ENCODE measurements at places on chromosomes 5 and 9.

DNA sequence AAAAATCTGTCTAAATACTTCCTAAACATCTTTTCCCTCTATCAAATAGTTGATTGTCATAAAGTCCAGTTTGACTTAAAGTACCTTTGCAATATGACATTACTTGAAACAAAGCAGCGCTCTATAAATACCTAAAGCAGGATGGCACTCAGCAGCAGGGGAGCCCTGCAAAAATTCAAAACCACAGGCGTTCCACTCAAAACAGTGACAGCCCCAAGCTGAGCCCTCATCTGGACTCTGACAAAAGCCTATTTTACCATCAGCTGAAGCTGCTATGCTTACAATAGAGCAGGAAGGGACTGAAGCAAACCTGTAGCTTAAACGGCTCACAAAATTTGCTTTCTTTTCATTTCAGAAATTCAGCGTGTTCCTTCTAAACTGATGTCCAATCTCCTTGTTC is 11.5 kb downstream of the GABRA6 start:
- DNase-seq: no peak

DNA sequence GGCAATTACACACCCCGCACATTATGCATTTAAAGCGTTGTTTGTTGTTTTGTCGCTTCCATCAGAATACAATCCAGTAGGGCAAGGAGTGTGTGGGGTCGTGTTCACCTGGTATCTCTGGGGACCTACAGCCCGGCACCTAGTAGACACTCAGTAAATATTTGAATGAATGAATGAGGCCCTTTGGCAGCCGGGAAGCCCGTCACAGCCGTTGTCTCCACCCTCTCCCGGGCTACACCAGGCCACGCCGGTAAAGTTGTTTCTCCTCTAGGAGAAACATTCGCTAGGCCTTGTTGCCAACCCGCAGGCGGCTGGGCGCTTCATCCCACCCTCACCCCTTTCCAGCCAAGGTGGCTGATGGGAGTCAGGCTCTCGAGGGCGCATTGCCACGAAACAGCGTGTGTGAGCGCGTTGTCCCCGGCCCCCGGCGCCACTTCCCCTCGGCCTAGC is 876 bp upstream of the JAK2 start:
- no peak for DNase-seq

DNA sequence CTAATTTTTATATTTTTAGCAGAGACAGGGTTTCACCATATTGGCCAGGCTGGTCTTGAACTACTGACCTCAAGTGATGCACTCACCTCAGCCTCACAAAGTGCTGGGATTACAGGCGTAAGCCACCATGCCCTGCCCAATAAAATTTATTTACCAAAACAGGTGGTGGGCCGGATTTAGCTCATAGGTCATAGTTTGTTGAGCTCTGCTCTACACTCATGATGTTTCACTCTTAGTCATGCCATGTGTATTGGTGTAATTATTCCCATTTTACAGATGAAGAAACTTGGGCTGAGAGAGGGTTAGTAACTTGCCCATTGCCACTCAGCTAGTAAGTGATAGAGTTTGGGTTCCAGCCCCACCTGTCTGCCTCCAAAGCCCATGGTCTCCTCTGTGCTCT is 93.1 kb upstream of the WWC1 start:
- DNase-seq: no peak

GRCh38 chr9:10268531-10269485 is 344.0 kb downstream of the PTPRD start:
- no peak for DNase-seq

- DNase-seq: no peak
These were observed 106.2 kb downstream of the MAP1B start for GRCh38 chr5:72213482-72213881.

DNA sequence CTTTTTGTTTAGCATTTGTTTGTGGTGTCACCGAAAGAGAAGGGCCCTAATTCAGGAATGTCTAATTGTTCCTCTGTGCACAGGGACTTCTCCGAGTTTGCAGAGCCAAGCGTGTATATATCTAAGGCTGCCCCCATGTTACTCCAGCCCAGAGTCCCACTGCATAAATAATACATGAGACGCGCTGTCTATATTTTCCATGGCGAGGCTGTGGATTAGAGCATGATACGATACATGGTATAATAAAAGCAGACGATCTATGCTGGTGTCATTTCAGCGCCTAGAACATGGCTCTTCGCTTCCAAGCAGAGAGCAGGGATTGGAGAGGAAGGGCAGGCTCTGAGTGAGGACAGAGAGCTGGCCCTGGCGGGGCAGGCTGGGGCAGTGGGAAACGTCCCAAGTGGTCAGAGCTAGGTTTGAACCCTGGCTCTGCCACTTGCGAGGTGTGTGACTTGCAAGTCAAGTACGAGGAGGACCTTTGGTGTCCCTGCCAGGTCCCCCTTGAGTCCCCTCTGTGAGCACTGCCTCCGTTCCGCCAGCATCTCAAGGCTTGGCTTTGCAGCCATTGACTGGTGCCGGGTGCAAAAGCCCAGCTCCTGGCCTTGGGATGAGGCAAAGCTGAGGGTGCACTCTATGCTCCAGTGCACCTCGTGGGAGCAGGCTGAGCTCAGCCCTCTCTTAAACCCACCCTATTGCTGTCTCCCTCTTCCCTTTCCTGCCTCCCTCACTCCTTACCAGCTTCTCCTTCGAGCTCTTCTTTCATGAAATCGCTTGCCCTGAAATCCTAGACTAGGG is 29.2 kb upstream of the LAMC3 start:
- no peak for DNase-seq

- DNase-seq: no peak
These were observed 5.5 kb downstream of the C9orf85 start for GRCh38 chr9:71916834-71917534.

GRCh38 chr5:133376986-133377385 is 235.4 kb downstream of the FSTL4 start:
- no peak for DNase-seq

DNA sequence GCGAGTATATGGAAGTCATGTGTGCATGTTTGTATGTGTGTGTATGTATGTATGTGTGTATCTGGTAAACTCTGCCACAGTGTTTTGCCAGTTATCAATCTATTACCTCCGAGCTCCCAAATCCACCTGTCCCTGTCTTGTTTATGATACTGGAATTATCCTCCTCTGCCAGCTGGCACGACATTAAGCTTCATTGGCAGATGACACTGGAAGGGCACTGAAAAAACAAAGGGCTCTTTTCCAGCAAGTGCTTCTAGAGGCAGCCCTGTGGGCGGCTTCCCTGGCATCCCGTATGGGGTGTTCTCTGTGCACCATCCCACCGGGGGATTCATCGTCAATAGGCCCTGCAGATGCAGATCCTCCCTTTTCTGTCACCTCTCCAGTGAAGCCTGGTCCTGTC is 221.5 kb downstream of the MSX2 start:
- DNase-seq: no peak

DNA sequence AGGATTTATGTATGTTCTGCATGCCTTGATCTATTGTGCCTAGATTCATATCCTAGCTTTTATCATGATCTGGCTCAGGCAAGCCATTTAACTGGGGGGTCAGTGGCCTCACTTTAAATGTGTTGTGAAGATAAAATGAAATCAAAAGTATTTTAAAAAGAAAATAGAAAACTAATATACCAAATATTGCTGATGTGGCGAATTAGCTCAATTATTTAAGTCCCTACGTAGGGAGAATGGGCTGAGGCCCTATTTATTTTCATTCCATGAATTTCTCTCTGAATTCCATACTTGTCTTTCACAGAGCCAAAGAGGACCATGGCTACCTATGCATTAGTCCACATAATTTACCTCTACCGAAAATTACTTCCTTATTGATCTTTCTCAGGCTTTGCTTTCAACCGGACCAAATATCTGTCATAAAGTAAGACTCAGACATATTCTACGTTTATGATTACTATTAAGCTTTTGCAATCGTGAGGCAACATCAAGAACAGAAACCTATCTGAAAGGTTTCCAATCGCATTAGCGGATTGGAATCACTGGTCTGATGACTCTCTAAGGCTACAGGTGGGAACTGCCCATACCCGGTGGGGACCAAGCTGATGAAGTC is 1.7 kb downstream of the MBLAC2 start:
- DNase-seq: no peak

- DNase-seq: no peak
These were observed 141.4 kb downstream of the KIF4B start for GRCh38 chr5:155154973-155155372.

DNA sequence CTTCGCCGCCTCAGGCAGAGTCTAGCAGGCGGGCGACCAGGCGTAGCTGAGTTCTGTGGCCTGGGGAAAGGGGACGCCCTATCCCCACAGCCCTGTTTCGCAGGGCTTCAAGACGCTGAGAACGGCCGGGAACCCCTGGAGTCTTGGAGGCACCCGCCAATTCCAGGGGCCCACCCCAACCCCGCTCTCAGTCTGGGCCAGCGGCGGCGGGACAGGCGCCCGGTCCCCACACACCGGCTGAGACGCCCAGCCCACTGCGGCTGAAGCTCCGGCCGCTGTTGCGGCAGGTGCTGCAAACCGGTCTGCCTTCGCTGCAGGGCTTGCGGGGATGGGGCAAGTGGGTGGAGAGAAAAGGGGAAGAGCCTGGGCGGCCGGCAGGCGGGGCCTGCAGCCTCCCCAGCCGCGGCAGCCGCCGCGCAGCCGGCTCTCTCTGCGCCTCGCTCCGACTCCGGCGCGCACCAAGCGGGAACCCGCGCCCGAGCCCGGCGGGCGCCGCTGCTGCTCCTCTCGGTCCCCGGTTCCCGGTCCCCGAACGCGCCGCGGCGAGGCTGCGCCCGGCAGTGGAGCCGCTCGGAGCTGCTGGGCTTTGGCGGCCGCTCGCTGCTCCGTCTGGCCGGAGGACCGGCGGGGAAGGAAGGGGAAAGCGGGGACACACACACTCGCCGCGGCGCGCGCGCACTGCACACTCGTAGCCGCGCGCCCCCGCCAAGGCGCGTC is at the start of gene PIP5K1B:
TSS of gene PIP5K1B (plus strand) at position 427 of the 717 bp plus-strand sequence. CDS start 117,375 bp downstream, outside the sequence.
- no peak for DNase-seq

DNA sequence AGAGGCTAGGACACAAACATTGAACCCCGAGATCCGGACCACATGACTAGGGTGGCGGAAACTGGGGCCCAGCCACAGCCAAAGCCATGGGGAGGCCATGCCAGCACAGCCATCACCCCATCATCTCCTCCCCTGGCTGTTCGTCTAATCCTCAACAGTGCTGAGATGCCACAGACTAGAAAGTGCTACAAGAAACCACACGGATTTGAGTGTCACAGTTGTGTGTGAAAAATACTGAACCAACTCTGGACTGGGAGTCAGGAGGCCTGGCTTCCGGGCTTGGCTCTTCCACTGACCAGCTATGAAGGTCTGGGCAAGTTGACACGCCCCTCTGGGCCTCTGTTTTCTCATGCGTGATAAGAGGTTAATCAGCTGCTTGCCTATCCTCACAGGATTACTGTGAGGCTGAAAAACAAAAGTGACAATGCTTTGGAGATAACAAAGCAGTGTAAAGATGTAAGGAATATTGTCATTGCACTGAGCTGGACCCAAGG is 38.8 kb upstream of the SHB start:
- DNase-seq: no peak

DNA sequence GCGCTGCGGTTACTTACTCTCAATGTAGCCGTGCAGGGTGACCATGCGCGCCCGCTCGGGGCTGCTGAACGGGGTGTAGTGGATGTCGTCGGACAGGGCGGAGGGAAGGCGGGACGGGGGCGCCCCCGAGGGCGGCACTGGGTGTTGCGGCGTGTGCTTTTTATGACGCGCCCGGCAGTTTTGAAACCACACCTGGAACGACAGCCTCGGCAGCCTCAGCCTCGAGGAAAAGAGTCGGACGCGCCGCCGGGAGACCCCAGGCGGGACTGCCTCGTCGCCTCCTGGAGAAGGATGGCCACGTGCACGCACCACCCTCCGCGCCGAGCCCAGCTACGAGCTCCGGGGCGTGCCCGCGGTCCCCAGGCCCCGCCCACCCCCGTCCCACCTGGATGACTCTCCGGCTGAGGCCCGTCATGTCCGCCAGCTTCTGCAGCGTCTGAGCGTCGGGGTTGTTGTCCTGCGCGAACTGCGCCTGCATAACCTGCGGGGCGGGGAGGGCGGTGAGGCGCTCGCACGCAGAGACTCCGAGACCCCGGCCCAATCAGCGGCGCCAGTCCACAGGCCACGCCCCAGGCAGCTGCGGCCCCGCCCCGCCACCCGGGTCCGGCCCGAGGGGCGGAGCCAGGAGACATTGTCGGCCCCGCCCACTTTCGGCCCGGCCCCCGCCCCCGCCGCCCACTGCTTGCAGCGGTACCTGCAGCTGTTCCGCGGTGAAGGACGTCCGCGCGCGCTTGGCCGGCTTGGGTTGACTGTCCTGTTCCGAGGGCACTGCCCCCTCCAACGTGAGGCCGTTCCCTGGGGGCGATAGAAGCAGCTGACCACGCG is 15.0 kb downstream of the LHX6 start:
- DNase-seq: peak; percentile 10

DNA sequence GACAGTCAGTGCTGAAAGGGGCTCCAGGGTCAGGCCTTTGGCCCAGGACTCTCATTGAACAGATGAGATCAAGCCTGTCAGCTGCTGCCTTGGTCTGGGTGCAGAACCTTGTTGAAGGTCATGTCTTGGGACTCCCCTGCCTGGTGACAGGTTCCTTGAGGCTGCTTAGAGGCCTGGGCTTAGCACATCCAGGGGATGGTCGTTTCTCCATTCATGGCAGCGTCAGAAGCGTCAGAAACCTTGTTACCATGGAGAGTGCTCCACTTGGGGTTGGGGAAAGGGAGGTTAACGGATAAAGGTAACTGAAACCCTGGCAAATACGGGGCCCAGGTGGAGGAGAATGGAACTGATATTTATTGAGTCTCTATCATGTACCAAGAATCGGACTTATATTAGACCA is 8.8 kb downstream of the ARPC5L start:
- DNase-seq: no peak

GRCh38 chr5:147481874-147482705 is 27.8 kb downstream of the DPYSL3 start:
- no peak for DNase-seq

DNA sequence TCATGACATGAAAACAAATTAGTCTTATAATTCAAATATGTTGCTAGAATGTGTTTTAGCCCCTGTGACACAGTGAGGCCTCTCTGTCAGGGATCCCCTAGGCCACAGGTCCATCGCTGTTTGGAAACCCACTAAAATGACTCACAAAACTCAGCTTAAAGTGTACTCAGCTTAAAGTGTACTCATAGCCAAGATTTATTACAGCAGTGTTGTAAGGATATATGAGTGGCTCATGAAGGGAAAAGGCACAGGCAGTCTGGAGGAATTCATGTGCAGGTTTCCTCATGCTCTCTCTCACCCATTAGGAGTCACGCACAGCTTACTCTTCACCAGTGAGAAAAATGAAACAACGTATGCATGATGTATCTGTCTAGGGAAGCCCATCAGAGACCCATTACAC is 24.4 kb upstream of the TGFBI start:
- no peak for DNase-seq

- DNase-seq: no peak
These were observed 142.0 kb upstream of the ALDH1B1 start for GRCh38 chr9:38250279-38251035.

DNA sequence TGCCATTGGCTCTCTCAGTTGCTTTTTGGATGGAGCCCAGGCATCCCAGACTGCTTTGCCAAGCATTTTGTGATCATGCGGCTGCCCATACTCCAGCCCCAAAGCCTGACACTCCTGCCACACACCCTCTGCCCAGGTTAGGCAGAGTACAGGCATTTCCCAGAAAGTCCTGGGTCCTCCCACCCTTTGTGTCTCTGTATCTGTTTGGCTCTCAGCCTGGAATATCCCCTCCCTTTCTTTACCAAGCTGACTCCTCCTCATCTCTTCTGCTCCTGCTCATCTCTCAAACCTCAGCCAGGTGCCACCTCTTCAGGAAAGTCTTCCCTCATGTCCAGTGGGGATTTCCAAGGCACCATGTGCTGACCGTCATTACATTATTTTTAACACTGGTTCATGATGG is 14.3 kb upstream of the SH3RF2 start:
- no peak for DNase-seq
